ENCODE measurements at places on chromosomes 5 and 9. TPM values are rescaled to one million over a fixed set of nuclear protein-coding genes. Genes with fewer than 3 reads are reported as not detected.

GRCh38 chr5:96703384-96703920 lies 41.3 kb downstream of the CAST start:
- peak overlapping the region; percentile 55 for H3K4me3 ChIP-seq
- peak overlapping the region; percentile 97 for H3K27ac ChIP-seq
- DNase-seq: no peak
- no peaks in the 10 kb centered on the region for H3K27me3 ChIP-seq
- no peaks in the 10 kb centered on the region for H3K36me3 ChIP-seq

DNA sequence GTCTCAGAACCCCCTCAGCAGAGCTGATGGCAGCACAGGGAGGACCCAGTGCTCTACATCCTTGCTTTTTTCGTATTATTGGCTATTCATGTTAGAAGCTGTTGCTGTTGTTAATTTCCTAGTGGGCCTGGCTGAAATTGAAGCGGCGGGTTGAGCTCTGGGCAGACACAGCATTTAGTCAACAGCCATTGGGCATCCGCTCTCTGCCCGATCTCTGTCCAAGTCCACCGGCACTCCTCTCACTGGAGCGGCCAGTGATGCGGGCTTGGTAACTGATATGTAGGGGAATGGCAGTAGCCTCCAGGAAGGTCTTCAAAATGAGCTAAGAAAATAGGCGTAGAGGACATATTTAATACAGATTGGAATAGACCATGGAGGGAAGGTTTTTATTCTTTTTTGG lies 1.3 kb upstream of the GARNL3 start:
- peaks cover 19% of the 10 kb centered on the region for H3K4me1 ChIP-seq
- no peaks in the 10 kb centered on the region for H3K27me3 ChIP-seq
- no peaks in the 10 kb centered on the region for H3K36me3 ChIP-seq
- no peak overlapping the region for H3K4me3 ChIP-seq

DNA sequence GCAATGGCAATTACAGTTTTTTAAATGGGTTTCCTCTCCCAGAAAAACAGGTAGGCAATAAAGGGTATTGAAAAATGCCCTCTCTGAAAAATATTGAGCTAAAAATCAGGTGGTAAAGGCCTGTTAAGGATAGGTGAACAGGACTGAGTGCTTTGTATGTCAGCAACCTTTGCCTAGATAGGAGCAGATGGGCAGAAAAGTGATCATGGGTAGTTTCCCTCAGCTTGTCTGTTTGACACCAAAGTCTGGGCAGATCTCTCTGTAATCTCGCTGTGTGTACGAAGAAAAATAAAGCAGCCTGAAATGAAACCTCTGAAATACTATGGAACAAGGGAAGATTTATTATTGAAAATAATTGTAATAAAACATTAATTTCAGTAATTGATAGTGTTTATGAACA lies 15.8 kb downstream of the RNF180 start:
- H3K27ac ChIP-seq: no peak overlapping the region
- DNase-seq: no peak
- H3K4me1 ChIP-seq: peaks cover 8% of the 10 kb centered on the region

DNA sequence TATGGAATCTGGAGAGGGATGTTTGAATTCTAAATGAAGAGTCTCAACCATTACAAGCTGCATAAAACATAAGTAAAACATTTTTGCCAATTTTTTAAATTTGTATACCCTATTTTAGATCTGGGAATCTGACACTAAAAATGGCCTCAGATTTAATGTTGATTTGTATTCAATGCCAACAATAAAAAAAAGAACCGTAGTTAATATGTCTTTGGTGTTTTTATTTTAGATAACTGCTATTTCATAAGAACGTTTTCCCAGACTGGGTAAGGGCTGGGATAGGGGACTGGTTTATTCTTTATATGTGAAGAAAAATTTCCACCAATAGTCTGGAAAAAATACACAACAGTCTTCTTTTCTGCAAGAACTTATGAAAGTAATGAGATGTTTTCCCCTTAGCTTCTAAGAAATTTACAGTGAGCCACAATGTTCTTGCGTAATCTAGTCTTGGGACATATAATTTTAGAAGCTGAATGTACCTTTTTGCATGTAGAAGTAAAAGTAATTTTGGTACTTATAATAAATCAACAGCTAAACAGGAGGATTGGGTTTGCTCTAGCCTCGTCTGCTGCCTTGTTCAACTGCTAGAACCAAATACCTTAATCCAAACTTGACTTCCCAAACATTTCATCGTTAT lies 244.6 kb upstream of the EFNA5 start:
- no peaks in the 10 kb centered on the region for H3K36me3 ChIP-seq
- no peak overlapping the region for H3K4me3 ChIP-seq
- no peaks in the 10 kb centered on the region for H3K4me1 ChIP-seq
- H3K27me3 ChIP-seq: no peaks in the 10 kb centered on the region

NEUROG1 gene
- not detected for total RNA-seq

CDX1 gene
- total RNA-seq: not detected

TUSC1 gene
- 9.8 TPM for total RNA-seq

SLC23A1 gene
- total RNA-seq: not detected

Data from heart right ventricle (tissue), 16 donors.